ENCODE measurements at places on chromosomes 7 and 10. TPM values are rescaled to one million over a fixed set of nuclear protein-coding genes. Genes with fewer than 3 reads are reported as not detected.

- DNase-seq: no peak
Observed at GRCh38 chr7:90180649-90181048, 26.4 kb downstream of the STEAP1 start.

- DNase-seq: no peak
Observed at GRCh38 chr10:30542895-30543288, 86.7 kb downstream of the LYZL2 start.

DNA sequence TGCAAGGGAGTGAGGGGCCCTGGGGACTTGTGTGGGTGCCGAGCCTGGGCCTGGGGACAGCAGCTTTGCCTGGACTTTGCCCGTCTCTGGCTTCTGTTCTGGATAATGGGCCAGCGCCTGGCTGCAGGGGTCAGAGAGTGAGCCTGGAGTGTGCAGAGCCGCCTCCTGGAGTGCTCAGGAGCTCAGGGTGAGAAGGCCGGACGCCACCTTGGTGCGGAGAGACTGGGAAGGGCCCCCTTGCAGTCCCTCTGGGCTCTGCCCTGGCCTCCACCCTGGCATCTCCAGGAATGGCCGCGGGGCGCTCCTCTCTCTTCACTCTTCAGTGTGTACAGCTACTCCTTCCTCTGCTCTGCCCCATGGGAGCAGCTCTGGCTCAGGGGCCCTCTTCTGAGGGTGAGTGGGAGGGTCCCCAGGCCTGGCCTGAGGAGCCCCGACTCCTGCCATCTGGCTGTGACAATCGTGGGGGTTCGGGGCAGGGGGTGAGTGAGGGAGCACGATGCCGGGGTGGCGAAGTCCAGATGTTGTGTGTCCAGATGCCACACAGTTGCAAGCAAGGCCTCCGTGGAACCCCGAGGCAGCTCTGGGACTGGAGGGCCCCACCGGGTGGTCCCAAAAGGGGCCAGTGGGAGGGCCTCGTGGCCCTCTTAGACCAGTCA, 187.1 kb downstream of the DNAJB6 start:
- DNase-seq: no peak

DNA sequence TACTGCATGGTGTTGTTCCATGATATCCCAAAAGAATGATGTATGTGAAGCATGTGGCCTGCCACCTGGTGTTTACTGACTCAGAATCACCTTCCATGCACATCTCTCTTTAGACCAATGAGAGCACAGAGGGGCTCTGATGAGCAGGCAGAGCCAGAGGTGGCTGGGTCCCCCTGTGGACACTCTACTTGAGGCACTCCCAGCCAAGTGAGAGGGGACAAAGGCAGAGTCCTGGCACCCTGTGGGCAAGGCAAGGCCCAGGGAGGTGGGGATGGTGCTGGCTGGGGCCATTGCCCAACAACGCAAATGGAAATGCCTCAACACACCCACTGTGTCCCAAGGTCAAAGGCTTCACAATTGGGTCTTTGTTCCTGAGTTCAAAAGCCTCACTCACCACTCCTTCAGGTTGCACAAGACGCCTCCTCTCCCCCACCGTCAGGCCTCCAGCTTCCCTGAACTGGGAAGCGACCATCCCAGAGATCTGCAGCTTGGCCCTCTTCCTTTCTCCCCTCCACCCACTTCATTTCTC, 164.6 kb downstream of the NEURL1 start:
- no peak for DNase-seq

DNA sequence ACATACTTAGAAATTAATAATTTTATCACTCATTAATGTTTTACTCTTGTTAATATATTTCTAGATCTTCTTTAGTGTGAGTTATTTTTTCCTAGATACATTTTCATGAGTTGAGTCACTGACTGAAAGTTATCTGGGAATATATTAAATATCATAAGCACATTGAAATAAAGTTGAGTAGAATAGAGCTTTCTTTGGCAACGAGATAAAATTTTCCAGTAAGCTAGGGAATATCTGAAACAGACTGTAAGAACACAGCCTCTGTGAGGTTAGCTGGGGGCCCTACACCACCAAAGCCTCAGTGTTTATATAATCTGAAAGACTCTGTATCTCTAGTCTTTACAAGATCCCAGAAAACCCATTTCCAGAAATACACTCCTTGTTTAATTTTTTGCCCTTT, 347.8 kb upstream of the PLXDC2 start:
- peak; percentile 61 for DNase-seq

DNA sequence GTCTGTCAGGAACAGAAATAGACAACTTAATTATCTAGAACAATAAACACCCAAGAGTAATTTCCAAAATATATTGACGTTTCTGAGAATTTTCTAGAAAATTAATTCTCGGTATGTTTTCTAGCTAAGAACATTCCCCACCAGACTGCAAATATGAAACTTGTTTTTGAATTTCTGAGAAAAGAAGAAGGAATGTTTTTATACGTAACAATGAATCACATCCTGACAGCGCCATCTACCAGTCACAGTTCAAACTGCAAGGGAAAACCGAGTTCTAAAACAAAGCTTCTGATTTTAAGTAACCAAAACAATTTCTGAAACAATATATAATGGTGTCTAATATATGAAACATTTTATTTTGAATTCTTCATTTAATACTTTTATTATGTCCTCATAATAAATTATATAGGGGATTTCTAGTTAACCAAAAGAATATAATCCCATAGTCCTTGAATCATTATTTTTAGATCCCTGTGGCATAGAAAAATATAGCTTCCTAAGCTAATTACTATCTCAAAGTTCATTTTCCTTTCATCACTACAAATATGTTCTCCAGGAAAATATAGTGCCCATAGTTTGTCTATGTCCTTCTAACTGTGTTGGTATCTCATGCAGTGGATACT, 34.5 kb upstream of the MEOX2 start:
- DNase-seq: no peak

DNA sequence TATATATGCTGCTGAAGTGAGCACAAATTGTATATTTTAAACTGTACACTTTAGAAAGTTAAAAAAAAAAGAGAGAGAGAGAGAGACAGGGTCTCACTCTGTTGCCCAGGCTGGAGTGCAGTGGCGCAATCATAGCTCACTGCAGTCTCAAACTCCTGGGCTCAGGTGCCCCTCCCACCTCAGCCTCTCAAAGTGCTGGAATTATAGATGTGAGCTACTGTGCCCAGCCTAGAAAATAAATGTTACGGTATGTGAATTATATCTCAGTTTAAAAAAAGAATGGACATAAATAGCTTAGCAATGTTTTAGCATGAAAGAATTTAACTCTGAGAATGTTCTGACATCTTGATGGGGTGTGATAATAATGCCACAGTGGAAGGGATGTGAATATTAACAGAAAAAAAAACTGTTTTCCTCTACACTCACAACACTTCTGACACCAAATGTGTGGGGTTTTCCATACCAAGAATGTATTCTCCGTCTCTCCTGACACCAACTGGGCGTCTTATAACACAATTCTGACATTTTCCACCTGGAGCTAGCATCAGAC, 162.1 kb downstream of the PLCE1 start:
- no peak for DNase-seq

The ADAM12 gene
- 18.6 TPM for polyA plus RNA-seq

The OR2A42 gene
- polyA plus RNA-seq: 0.53 TPM

The ST8SIA6 gene
- 0.71 TPM for polyA plus RNA-seq

The CAMK2B gene
- polyA plus RNA-seq: 17.7 TPM

The PODXL gene
- polyA plus RNA-seq: 91.8 TPM

The EPDR1 gene
- 102 TPM for polyA plus RNA-seq
